HuH-7 (cell line): ENCODE measurements at places on chromosomes 5 and 9.
A peak's percentile ranks its signal among the peaks of the same experiment; 100 is the strongest.

- DNase-seq: no peak
Observed at GRCh38 chr9:19623941-19624340, 164.9 kb downstream of the SLC24A2 start.

DNA sequence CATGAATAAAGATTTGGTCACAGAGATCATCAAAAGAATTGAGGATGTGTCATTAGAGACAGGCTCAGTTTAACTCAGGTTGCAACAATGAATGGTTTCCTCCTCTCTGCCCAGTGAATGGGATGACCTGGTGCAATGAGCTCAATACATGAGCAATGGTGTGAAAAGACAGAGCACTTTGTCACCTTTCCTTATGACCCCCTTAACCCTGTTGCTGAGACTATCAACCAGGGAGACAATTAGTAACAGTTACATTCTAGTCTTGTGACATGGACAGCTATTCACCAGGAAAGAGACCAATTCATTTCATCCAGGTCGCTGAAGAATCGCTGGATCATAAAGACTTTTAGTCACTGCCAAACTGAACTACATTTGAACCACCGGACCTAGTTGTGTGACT is 19.9 kb upstream of the CDH6 start:
- DNase-seq: no peak

- DNase-seq: no peak
Observed at GRCh38 chr9:100104314-100104713, 5.3 kb downstream of the INVS start.

DNA sequence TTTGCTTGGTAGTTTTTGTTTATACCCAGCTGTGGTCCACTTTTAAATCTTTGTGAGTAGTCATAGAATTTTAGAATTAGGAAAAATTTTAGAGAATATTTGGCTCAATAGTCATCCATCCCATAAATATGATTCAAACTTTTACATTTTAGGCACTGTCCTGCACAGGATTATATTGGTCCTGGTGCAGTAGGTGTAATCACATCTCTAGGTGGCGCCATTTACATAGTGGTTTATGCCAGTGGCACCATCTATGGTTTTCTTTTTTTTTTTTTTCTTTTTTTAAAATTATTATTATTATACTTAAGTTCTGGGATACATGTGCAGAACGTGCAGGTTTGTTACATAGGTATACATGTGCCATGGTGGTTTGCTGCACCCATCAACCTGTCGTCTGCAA is 260.7 kb upstream of the KCNN2 start:
- DNase-seq: peak; percentile 2

DNA sequence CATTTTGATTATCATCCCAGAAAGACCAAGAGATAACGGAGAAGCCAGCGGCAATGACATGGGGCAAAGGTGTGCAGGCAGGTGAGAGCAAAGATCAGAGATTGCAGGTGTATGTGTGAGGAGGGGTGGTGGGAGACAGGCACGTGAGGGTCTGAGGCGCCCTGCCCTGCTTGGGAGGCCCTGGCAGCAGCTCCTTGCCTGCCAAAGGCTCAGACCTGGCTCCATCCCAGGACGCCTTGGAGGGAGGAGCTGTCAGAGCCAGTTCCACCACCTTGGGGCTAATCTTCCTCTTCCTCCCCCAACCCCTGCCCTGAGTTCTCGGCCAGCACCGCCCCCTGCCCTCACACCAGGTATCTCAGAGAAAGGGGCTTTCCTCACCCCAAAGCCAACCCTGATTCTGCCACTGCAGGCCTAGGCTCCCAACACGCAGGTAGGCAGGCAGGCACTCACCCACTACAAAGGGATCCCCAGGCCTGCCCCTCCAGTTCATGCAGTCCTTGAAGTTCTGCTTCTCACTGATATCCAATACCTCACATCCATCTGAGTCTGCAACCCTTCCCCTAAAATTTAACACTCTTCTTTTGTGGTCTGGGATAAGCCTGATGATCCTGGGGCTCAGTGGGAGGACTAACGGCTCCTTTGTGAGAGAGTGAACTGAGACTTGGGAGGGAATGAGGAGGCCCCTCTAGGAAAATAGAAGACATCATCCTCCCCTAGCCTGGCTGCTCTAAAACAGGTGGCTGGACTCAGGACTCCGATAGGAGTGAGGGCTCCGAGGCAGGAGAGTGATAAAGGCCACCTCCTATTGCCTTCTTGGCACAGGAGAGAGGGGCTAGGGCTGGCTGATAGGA is 1.8 kb downstream of the AQP3 start:
- no peak for DNase-seq

DNA sequence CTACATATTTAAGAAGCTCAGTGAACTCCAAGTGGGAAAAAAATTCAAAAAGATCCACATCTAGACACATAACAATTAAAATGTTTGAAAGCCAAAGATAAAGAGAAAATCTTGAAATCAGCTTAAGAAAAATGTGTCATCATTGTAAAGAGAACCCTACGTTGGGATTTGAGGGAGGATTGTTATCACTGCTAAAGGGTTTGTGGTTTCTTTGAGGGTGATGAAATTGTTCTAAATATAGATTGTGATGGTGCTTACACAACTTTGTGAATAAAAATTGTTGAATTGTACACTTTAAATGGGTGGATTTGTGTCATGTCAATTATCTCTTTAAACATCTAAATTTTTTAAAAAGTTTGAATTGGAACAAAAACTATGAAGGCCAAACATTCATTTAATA is 92.2 kb upstream of the ADAMTS19 start:
- no peak for DNase-seq
